ENCODE measurements at places on chromosomes 16 and 17.
A peak's percentile ranks its signal among the peaks of the same experiment; 100 is the strongest.

- DNase-seq = no peak
These were observed 88.9 kb upstream of the HLF start for GRCh38 chr17:55175788-55176427.

GRCh38 chr16:4557973-4558372 lies 1.8 kb downstream of the C16orf96 start:
- no peak for DNase-seq

DNA sequence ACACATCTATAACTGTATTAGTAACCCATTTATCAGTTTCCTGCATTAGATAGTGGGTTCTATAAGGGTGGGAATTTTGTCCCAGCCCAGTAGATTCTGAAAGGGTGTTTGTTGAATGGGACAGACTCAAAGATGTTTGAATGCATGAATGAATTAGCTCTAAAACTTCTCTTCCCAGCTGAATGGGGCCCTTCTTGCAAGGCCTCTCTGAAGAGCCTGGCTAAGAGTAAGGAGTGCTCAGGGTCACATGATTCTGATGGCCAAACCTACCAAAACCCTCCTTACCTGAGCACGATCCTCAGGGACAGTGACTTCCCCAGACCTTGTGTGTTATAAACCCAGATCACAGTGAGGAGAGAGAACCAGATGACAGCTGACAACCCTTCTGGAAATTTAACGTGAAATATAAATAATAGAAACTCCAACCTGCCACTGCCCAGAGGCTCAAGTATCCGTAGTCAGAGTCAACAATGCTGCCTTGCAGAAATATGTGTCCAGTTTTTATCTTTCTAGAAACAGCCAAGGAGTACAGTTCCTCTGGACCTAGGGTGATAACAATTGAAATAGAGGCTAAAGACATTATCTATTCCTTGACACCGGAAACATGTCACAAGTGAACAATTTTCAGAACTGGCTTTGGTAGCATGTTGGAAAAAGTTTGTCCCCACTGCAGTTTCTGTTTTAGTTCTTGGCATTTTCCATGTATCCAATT lies 268.9 kb upstream of the MAF start:
- no peak for DNase-seq

- DNase-seq = peak; percentile 53
These were observed 204.1 kb upstream of the CIBAR2 start for GRCh38 chr16:85316321-85316919.

DNA sequence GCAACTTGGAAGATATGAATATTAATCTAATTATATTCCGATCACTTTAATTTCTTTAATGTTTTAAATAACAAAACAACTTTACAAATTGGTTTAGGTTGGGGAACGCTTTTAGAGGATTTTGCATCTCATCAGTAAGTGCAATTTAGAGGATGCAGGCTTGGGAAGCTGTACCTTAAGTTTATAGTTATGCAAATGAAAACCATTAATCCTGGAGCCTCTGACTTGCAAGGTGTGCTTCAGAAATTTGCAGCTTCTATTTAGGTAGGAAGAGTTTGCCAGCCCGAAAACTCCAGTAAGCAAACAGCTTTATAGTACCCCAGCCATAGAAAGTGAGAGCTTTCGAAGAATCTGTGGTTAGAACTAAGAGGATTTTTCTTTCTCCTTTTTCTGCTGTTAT lies 547.0 kb downstream of the MAF start:
- no peak for DNase-seq

DNA sequence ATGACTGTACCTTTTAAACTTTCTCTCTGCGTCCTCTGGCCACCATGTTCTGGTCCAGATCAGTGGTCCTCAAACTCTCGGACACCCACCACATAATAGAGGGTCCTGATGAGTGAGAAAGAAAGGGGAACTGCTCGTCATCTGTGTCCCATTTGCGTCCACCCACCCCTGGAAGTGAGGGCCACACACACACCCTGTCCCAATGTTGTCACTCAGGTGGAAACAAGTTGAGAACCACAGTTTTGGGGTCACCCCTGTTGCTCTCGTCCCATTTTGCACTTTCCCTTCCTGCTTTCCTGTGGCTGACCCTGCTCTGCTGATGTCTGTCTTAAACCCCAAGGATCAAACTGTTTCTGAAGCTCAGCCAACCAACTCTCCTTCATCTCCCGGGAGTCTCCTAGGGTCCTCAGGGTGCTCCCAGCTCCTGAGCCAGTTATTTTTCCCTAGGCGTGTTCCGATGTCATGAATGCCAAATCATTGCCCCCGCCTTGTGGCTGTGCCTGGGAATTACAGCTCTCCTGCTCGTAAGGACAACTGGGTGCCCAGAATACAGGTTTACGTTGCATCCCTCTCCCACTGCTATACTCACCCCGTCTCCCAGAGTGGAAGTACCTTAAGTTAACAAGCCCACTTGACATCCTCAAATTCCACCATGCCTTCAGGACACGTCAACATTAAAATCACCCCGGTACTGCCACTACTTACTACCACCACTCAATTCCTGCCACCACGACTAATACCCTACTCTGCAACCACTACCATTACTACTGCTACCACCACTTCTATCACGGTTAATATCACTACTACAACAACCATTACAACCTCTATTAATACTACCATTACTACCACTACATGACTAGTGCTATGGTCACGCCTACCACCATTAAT lies 26.0 kb upstream of the HNF1B start:
- peak; percentile 69 for DNase-seq

GRCh38 chr17:40317345-40317873 lies 8.4 kb downstream of the RARA start:
- peak; percentile 57 for DNase-seq

- DNase-seq = no peak
These were observed 15.5 kb downstream of the CX3CL1 start for GRCh38 chr16:57387598-57388354.

GRCh38 chr16:19151310-19151709 lies 16.7 kb upstream of the SYT17 start:
- DNase-seq = no peak

- no peak for DNase-seq
These were observed 1.7 kb upstream of the IL17C start for GRCh38 chr16:88636488-88637265.

GRCh38 chr16:85259832-85260167 lies 147.5 kb upstream of the CIBAR2 start:
- no peak for DNase-seq

GRCh38 chr17:74455821-74456220 lies 10.6 kb upstream of the CD300A start:
- DNase-seq = no peak
